CD4-positive, alpha-beta T cell treated with Interleukin-10 for 1 hour (primary cell): ENCODE measurements at places on chromosomes 13 and 19.

DNA sequence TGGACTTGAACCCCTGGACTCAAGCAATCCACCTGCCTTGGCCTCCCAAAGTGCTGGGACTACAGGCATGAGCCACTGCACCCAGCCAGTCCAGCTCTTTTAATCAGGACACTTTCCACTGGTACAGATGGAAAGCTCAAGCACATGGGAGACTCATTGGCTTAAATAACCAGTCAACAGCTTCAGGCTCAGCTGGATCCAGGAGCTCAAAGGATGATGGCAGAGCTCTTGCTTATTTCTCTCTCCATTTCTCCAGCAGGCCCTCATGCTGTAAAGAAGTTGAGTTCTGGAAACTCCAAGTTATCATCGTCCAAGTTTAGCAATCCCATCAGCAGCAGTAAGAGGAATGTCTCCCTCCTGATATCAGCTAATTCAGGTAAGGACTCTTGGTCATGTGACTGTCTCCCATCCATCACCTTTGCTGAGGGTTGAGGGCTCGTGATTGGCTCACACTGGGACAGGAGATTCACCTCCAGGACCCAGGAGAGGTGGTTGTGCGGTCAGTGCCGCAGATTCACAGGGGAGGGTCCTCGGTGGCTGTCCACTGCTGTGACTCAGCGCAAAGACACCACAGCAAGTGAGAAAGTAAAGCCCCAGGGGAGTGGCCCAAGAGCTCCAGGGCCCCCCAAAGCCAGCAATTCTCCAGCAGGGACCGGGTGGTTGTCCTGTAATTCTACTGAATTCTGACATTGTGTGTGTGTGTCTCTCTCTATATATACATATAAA lies 5.1 kb downstream of the CCL25 start:
- DNase-seq = no peak

DNA sequence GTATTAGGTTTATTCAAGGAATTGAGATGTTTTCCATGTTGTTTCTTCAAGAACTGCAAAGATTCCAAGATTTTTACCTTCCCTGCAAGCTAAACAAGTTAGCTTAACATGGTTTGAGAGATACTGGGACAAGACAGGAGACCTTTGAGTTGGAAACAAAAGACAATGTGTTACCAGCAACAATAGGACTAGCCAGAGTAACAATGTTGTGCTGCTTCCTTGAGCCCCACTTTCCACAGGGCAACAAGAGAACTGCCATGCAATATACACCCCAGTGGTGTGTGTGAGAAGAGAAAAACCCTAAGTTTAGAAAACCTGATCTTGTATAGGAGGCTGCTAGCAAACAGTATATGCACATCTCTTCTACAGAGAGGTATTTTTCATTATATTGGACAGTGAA lies 264.6 kb downstream of the PCDH20 start:
- no peak for DNase-seq

DNA sequence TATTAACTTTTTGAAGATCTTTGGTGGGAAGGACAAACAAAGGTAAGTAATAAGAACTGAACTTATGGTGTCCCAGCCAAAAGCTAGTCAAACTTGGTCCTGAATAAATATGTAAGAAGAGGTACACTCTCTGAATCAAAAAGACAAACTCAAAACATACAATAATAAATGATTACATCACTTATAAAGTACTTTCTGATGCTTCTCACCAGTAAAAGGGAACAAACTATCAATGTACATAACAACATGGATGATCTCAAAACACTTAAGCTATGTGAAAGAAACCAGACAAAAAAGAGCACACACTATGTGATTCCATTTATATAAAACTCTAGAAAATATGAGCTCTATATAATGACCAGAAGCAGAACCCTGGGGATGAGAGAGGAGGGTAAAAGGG lies 138.3 kb downstream of the VWA8 start:
- DNase-seq = no peak

DNA sequence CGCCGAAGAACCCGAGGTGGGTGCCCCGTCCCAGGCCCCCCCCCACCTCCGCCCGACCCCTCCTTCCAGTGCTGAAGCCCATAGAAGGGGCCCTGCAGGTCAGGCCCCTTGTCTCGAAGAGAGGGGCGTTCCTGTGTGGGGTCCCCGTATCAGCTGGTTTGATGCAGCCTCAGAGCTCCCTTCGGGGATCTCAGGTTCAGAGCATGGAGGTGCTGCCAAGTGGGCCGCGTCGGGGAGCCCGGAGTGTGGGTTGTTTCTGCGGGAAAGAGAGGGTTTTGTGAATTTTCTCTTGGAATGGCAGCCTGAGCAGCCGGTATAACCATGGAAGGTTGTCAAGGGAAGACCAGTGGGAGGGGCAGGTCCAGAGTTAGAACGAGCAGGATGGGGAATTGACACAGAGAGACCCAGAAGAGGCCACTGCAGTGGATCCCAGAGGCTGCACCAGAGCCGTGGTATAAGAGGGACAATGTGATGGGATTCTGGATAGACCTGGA lies 384 bp downstream of the TRAPPC2B start:
- DNase-seq = no peak

GRCh38 chr19:4369888-4370260 lies 26.5 kb downstream of the MPND start:
- peak; percentile 78 for DNase-seq

- no peak for DNase-seq
Measured at GRCh38 chr19:29273000-29273640, 60.2 kb upstream of the UQCRFS1 start.

- DNase-seq = no peak
Measured at GRCh38 chr19:22617614-22618320, 16.4 kb upstream of the ZNF492 start.

DNA sequence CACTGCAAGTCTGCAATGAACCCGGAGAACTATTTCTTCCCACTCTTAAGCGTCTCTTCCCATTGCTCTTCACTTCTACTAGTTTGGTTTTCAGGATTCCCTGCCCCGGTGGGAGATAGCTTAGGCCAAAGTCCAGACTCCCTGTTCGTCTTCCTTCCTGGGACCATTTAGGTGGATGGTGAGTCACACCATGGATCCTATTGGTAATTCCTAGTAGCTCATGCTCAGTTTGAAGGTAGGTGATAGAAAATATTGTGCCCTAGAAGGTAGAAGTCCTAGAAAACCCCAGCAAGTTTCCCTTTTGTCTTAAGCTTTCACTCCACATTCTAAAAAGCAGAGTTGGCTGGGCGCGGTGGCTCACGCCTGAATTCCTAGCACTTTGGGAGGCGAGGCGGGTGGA lies 13.8 kb downstream of the CHAF1A start:
- DNase-seq = no peak

DNA sequence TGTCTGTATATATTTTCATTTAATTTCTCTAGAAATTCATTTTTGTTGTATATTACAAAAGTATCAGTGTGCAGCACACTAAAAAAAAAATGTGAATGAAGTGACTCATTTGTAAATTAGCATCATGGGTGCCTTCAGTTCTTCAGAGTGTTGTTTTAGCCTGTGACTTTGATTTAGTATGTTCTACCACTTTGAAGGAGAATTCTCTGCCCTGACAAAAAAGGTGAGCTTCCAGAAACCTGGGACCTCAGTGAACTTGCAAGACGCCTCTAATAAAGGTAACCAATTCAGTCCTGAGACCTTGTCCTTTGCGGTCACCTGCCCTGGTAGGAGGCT lies 2.4 kb downstream of the METTL21C start:
- no peak for DNase-seq

- no peak for DNase-seq
Measured at GRCh38 chr13:67776151-67776550, 546.0 kb upstream of the PCDH9 start.

GRCh38 chr13:75196147-75196837 lies 285.7 kb downstream of the TBC1D4 start:
- DNase-seq = no peak

- no peak for DNase-seq
Measured at GRCh38 chr13:44449999-44450821, 76.6 kb downstream of the SERP2 start.

DNA sequence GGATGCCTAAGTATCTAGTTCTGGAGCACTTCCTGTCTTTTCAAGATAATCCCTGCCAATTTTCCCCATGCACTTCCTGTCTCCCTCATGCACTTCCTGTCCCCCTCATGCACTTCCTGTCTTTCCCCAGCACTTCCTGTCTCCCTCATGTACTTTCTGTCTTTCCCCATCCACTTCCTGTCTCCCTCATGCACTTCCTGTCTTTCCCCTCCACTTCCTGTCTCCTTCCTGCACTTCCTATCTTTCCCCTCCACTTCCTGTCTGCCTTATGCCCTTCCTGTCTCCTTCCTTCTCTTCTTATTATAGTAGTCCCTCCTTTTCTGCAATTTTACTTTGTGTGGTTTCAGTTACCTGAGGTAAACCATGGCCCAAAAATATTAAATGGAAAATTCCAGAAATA lies 3.0 kb upstream of the TNNT1 start:
- DNase-seq = no peak

DNA sequence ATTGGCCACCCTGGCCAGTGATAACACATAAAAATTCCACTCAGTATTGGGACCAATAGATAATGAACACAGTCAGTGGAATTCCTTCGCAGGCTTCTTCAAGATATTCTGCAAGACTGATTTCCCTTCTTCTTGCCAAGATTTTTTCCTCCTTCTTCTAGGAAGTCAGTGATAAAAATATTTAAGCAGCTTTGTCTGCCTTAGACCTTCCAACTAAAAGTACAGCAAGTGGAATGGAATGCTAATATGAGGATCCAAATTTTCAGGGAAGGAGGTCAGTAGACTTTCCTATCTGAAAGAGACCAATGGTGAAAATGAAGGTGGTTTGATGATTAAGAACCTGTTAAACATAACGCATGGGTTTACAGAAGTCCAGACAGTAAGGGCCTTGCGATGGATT lies 9.6 kb downstream of the STARD13 start:
- DNase-seq = no peak

- no peak for DNase-seq
Measured at GRCh38 chr13:62299988-62300387, 884.3 kb upstream of the PCDH20 start.

GRCh38 chr19:45972081-45972946 lies 1.4 kb downstream of the NOVA2 start:
- DNase-seq = peak; percentile 28

DNA sequence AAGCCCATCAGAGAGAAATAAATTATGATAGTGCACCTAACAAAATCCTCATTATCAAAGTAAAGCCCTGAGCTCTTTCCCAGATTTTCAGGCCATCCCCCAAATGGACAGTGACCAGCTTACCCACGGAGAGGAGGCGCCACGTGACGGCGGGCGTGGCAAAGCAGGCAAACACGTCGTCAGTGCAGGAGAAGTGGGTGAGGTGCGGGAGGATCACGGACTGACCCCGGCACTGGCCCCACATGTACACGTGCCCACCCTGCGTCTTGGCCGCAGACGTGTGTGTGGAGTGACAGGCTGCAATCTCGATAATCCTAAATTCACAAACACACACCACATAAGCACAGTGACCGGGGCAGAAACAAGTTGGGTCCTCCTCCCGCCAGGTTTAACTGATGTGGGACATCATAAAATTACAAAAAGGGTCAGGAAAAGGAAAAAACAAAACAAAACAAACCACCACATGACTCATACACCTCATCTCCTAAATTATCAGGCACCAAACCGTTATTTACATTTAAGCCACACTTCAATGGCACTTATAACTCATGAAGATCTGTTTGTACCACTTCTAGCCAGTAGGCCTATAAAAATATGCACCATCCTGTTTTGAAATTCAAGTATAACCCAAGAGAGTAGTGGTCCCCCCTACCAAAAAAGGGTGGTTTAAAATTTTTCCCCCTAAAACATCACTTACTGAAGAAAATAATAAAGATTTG lies 30.1 kb downstream of the RCBTB2 start:
- no peak for DNase-seq

- DNase-seq = no peak
Measured at GRCh38 chr19:1858412-1859081, 4.8 kb downstream of the KLF16 start.

DNA sequence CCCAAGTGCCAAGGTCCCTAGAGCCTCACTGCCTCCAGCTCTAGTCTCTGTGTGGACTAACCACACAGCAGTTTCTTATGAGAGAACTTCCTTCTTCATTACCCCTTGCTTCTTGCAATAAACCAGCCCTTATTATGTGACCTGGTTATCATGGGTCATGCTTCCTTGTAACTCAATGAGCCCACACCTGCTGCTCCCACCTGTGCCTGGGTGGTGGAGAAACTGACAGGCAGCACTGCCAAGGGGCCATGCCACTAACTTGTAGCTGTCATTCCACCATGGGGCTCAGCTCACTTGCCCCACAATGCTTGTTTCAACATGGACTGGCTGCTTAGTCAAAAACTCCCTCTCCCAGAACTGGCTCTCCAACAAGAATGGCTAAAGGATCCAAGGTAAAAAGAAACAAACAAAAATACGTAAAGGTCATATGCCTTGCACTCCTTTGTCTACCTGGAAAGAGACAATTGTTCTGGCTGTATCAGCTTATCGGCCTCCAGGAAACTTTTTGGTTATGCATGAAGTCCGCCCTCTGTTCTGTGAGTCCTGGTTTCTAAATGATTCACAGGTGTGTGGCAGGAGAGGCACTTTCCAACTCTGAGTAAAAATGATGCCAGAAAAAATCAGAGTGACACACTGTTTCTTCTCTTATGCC lies 446.4 kb downstream of the COG6 start:
- DNase-seq = no peak

DNA sequence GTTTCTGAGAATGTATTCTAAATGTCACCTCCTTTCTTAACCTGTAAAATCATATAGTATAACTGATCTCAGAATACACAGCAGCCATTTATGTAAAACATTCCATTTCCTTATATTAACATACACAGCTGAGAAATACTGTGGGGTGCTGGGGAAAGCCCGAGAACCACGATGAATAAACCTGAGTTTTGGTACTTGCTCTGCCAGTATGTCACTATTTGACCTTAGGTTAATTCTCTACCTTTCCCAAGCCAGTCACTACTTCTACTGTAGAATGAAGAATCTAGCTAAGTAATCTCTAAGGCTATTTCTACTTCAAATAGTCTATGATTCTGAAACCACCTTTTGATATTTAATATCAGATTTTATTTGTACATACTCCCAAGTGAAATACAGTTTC lies 173.7 kb downstream of the TBC1D4 start:
- DNase-seq = no peak

DNA sequence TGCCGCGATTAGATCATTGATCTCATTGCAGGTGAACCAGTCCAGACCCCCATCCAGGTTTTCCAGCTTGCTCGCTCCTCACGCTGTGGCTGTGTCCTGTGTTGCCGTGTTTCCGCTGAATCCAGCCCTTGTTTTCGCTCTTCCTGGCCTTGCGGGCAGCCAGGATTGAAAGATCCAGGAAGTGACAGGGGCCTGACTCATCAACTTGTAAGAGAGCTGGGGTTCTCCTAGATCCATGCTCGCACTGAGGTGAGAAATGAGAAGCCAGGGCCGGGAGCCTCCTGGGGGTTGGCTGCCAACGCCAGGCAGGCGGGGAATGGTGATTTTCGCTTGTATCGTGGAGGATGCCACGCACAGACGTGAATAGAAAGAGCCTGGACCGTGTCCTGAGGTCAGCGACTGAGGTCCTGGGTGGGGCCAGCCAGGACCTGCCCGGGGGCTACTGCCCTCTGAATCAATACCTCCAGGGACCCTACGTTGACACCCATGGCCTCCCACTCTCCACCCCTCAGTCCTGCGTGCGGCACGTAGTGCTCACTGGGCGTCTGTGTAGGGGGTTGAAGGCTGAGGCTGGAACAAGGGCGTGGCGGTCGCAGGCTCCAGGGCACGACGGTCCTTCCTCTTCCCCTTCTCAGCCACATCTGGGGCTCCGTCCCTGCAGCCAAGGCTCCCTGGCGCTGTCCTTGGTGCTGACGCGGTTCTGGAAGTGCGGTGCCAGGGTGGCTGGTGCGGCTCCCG lies 7.3 kb upstream of the PTPRH start:
- DNase-seq = peak; percentile 41

- no peak for DNase-seq
Measured at GRCh38 chr13:42539670-42540069, 34.3 kb upstream of the TNFSF11 start.

GRCh38 chr13:84393981-84394625 lies 511.8 kb upstream of the SLITRK1 start:
- no peak for DNase-seq
